ENCODE measurements at places on chromosomes 12 and 14.

- no peak for DNase-seq
Measured at GRCh38 chr14:69013943-69014782, 35.1 kb upstream of the ACTN1 start.

DNA sequence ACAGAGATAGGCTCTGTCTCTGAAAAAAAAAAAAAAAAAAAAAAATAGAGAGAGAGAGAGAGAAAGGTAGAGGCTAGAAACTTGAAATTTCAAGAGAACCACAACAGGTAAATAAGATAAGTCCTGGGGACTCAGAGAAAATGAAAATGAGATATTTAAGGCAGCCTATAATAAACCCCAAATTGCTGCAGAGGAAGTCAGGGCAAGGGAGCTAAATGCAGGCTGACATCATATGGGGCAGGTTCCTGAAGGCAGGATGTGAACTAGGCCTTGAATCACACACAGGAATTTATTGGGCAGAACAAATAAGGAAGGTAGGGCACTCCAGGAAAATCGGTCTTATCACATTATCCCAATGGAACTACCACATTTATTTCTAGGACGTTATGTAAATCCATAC, 54.9 kb upstream of the NUDT4 start:
- DNase-seq = no peak

- DNase-seq = no peak
Measured at GRCh38 chr12:132765361-132765760, 3.7 kb upstream of the ANKLE2 start.

DNA sequence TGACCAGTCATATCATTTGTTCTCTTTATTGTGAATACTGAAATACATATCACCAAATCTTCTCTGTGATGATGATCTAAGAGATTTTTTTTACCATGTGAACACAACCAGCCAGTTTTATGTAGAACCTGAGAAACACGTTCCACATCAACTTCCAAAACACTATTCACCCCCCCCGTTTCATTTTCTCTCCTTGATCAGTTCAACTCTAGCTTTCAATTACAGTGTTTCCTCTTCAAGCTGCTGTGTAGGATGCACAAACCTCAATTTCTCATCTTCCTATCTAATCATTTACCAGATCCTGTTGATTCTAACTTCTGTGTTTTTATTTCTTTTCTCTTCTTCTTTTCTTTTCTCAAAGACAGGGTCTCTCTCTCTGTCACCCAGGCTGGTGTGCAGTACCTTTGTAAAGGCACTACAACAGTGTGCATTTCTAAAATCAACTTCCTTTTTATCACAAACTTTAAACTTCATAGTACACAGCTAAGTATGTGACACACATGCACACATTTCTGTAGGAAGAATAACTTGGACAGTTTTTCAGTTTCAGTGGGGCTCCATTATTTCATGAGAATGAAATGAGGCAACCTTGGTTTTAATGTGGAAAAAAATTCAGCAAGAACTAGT, 149.9 kb upstream of the FBXO33 start:
- peak; percentile 1 for DNase-seq

GRCh38 chr12:59055204-59055860, 135.0 kb upstream of the LRIG3 start:
- no peak for DNase-seq

DNA sequence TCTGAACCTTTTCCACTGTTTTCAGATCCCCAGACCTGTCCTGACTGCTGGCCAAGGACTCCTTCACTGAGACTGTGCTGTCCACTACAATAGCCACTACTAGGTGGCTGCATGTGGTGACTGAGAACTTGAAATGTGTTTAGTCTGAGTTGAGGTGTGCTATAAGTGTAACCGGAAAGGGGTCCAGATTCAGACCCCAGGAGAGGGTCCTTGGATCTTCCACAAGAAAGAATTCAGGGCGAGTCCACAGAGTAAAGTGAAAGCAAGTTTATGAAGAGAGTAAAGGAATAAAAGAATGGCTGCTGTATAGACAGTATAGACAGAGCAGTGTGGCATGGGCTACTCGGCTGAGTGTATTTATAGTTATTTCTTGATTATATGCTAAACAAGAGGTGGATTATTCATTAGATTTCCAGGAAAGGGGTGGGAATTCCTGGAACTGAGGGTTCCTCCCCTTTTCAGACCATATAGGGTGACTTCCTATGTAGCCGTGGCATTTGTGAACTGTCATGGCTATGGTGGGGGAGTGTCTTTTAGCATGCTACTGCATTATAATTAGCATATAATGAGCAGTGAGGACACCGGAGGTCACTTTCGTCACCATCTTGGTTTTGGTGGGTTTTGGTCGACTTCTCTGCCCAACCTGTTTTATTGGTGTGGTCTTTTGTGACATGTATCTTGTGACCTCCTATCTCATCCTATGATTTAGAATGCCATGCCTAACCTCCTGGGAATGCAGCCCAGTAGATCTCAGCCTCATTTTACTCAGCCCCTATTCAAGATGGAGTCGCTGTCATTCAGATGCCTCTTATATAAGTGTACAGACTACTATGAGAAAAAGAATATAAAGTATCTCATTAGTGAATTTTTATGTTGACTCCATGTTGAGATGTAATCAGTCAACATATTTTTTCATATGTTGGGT, 70.0 kb upstream of the SRSF5 start:
- DNase-seq = peak; percentile 65

DNA sequence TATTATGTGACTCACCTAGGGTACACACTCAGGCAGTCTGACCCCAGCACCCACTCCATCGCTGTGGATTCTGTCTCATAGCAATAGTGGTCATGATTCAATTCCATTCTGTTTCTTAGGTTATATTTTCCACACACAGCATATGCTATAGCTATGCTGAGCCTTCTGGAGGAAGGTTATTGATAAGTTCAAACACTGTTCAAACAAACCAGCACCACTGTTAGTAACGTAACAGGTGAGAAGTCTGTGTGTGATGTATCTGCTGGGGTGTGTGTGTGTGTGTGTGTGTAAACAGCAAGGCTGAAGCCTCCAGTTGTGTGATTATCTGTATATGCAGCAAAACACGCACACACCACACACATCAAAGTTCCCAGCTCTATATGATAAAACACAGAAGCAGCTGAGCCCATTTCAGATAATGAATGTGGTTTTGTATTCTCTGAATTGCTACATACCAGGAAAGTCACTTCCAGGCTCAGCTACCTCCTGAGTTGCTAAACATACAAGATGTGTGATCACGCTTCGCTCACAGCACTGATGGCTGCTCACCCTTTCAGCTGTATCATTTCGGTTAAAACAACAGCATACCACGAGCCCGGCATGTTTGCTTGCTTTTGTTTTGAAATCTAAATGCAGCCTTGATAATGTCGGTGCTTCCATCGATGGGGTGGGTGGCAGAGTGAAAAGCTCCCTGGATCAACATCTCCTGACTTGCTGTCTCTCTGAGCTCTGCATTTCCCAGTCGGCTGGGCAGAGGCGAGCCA, 6.8 kb upstream of the SYNE3 start:
- DNase-seq = peak; percentile 51
